ENCODE measurements at places on chromosomes 12 and 14.

GRCh38 chr12:113861708-113862312 lies 104.3 kb downstream of the RBM19 start:
- DNase-seq, result no peak

DNA sequence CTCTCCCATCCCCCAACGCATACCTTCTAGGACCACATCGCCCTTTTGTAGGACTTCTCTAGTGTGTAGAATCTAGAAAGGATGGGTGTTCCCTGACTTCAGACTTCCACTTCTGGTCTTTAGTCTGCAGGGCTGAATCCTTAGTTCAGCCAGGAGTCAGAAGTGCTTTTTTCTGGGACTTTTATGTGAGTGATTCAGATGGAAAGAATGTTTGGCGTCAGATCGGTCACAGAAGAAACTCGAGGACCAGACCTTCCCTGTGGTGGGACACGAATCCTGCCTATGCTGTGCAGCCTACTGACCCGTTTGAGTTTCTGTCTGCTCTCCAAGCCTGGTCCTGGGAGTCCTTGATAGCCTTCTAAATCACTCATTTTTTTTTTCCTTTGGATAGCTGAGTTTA lies 165.4 kb upstream of the SSTR1 start:
- no peak for DNase-seq

DNA sequence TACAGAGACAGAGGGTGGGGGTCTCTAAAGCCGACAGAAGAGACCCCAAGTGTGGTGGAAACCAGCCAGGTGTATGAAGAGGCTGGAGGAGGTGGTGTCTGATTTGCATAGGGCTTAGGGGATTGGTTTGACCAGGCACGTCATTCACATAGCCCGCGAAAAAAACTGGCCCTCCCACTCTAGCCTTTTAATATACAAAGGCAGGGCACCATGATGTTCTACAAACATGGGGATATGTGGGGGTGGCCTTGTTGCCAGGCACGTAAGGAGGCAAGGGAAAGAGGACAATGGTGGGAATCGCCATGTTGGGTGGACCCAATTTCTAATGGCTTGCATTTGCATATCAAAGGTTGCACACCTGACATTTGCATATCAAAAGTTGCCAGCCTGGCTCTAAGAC lies 13.2 kb downstream of the LALBA start:
- no peak for DNase-seq

DNA sequence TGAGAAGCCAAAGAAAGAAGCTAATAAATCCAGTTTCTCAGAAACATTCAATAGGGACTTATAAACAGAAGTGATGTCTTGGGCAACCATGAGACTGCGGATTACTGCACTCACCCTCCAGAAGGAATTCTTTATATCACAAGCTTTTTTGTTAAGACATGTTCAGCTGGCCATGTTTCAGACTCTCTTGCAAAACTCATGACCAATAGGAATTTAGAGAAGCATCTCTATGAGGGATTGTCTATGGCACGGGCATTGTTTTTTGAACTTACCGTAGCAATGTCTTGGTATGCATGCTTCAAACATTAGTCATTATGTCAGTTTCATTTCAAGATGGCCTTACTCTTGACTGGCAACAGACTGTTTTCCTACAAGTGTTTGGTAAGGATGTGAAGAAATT lies 15.5 kb upstream of the ZNF268 start:
- DNase-seq, result no peak

DNA sequence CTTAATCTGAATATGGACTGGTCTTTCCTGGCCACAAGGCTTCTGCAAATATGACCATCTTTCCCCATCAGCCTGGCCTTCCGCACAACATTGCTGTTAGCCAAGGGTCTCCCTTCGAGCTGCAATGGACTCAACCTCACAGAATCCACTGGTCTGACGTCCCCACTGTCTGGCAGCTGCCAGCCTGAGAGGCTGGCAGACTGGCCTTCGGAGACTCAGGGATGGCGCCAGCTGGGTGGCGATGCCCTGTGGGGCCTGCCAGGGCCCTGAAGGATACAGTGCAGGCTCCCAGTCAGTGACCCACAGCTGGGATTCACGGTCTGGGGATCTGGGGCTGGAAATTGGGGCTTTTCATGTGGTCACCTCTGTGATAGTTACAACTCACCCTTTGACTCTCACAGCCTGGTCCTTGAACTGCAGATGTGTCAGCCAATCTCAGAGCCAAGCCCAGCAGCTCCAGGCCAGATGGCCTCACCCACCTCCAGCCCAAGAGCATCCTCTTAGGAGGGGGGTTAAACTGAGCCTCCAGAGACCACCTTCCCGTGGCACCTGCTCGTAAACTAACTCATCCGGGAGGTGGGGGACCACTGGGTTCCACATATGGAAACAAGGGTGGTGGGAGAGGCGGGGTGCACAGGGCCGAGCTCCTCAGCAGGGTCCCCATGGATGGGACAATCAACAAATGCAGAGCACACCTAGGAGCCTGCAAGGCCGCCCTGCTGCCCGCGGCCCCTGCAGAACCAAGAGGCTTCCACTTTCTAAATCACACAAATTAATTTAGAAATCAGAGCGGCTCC lies 21.1 kb upstream of the C14orf180 start:
- DNase-seq, result no peak
